ENCODE measurements at places on chromosomes 5 and 9. TPM values are rescaled to one million over a fixed set of nuclear protein-coding genes. Genes with fewer than 3 reads are reported as not detected.
A peak's percentile ranks its signal among the peaks of the same experiment; 100 is the strongest.

GRCh38 chr5:145465474-145466263, 369.5 kb downstream of the PRELID2 start:
- DNase-seq = no peak
- H3K27me3 ChIP-seq = no peaks in the 10 kb centered on the region
- no peak overlapping the region for H3K4me3 ChIP-seq
- H3K4me1 ChIP-seq = peaks cover 21% of the 10 kb centered on the region
- peak overlapping the region; percentile 67 for H3K27ac ChIP-seq

DNA sequence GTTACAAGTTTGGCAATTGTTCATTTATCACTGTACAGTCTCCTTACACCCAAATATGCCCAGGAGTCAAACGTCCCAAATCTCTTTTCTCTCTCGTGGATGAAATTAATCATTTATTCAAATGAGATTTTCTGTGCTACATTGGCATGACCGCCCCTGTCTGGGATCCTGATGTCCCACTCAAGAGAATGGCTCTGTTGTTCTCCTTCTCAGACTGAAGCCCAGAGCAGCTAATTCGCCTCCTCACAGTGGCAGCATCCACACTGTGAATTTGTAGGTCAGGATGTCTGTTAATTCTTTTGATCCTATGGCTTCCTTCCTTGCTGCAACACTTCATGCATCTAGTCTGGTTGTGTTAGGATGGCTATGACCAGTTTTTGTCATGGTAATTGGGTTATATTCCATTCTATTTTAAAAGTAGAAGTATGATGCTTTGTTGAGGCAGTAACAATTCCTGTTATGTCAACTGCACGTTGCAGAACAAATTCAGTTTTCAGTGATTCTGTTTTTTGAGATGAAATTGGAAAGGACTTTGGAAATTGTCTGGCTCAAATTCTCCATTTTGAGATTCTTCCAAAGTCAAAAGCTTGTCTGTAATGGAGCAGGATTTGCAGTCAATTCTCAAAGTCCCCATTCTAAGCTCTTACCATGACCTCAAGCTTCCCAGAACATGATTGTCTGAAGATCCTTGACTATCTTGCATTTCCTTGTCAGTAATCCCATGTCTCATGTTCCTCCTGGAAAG, 141.5 kb upstream of the GAS1 start:
- H3K4me1 ChIP-seq = no peaks in the 10 kb centered on the region
- no peaks in the 10 kb centered on the region for H3K27me3 ChIP-seq
- DNase-seq = no peak

- DNase-seq = peak; percentile 73
- H3K36me3 ChIP-seq = no peaks in the 10 kb centered on the region
- H3K27me3 ChIP-seq = no peaks in the 10 kb centered on the region
- H3K4me1 ChIP-seq = peaks cover 20% of the 10 kb centered on the region
- no peak overlapping the region for H3K4me3 ChIP-seq
Observed at GRCh38 chr9:108142504-108143201, 653.1 kb upstream of the KLF4 start.

The RIMOC1 gene
- polyA plus RNA-seq = 7.3 TPM

GRCh38 chr9:463455-464171, 248.9 kb downstream of the DOCK8 start:
- no peaks in the 10 kb centered on the region for H3K27me3 ChIP-seq
- H3K4me1 ChIP-seq = peaks cover 6% of the 10 kb centered on the region
- peaks cover 11% of the 10 kb centered on the region for H3K36me3 ChIP-seq
- H3K27ac ChIP-seq = no peak overlapping the region
- no peak for DNase-seq

DNA sequence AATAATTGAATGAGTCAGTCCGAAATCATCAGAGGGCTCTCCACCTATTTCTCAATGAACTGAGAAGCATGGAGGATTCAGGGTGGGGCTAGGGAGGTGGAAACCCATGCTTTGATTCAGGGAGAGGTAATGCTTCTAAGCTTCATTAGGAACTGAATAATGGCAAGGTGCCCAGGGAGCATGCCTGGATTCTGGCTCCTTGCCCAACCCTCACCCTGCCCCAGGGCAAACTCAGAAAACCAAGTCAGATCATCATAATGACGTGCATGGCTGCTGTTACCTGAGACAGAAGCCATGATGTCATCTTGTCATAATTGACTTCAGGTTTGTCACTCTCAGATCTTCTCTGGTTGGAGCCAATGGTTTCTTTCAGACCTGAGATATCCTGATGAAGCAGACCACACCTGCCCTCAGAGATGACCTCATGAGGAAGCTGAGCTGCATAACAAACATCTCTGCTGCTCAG, 199.6 kb downstream of the SYK start:
- no peaks in the 10 kb centered on the region for H3K27me3 ChIP-seq
- peaks cover 5% of the 10 kb centered on the region for H3K4me1 ChIP-seq
- no peak overlapping the region for H3K27ac ChIP-seq
- peak; percentile 39 for DNase-seq
- no peak overlapping the region for H3K4me3 ChIP-seq

The GRIA1 gene
- polyA plus RNA-seq = not detected

DNA sequence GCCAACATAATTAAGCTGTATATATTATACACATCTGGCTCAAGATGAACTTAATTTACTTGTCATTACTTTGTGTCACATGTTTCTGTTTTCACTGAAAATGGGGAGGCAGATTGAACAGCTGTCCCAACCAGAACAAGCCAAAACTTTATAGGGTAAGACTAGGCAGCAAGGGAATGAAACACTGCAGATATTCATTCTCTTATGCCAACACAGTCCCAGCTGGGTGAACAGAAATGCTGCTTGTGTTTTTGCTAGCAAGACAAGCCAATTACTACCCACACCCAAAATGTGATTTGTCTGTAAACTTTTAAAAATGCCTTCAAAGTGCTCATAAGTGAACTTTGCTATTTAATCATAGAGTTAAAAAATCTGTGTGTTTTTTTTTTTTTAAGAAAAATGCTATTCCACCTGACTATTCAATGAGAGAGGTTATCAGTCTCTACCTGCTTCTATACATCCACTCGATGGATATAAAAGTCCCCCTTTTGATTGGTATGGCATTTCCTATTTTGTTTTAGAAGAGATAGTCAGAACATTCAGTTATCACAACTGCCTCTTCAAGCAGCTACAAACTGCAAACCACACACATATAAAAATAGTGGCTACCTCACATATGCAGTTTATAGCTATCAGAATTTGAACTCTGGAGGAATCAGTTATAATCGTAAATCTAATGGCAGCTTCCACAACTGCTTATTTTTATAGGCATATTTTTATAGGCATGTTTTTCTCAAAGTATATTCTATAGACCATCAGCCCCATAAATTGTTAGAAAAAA, 91.9 kb upstream of the PPP1R2B start:
- H3K4me1 ChIP-seq = no peaks in the 10 kb centered on the region
- H3K27me3 ChIP-seq = no peaks in the 10 kb centered on the region
- H3K4me3 ChIP-seq = no peak overlapping the region

The PTGDS gene
- polyA plus RNA-seq = 18.6 TPM

The EXOSC3 gene
- 27.2 TPM for polyA plus RNA-seq

DNA sequence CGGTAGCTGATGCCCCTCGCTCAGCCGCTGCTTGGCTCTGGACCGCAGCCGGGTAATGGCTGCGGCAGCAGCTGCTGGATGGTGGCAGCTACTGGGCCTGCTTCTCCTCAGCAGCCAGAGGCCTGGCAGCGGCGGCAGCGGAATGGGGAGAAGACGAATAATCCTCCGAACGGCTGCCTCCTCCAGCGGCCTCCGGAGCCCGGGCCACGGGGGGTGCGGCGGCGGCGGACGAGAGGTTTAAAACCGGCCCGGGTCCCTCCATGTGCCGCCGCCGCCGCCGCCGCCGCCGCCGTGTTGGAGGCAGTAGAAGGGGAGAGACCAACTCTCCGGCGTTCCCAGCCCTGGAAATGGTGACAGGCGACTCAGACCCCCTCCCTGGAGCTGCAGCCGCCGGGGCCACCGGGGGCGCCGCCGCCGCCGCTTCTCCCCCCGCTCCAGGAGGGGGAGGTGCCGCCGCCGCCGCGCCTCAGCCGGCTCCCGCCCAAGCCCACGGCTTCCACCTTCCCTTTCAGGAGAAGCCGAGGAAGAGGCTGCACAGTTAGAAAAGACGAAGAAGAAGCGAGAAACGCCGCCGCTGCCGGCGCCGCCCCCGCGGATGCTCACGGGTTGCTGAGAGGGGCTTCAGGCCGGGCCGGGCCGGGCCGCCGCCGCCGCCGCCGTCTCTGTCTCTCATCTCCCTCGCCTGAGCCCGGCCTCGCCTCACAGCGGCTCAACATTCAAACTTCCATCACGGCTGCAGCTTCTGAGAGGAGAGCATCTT, 118.4 kb upstream of the PRSS3 start:
- H3K27me3 ChIP-seq = peaks cover 29% of the 10 kb centered on the region
- peak; percentile 25 for DNase-seq
- peak overlapping the region; percentile 66 for H3K27ac ChIP-seq
- no peaks in the 10 kb centered on the region for H3K36me3 ChIP-seq

- H3K27me3 ChIP-seq = no peaks in the 10 kb centered on the region
- no peaks in the 10 kb centered on the region for H3K36me3 ChIP-seq
- no peak for DNase-seq
- H3K4me1 ChIP-seq = no peaks in the 10 kb centered on the region
Observed at GRCh38 chr5:74082512-74083055, 456.6 kb downstream of the ARHGEF28 start.
